ENCODE measurements at places on chromosomes 3 and 15.

DNA sequence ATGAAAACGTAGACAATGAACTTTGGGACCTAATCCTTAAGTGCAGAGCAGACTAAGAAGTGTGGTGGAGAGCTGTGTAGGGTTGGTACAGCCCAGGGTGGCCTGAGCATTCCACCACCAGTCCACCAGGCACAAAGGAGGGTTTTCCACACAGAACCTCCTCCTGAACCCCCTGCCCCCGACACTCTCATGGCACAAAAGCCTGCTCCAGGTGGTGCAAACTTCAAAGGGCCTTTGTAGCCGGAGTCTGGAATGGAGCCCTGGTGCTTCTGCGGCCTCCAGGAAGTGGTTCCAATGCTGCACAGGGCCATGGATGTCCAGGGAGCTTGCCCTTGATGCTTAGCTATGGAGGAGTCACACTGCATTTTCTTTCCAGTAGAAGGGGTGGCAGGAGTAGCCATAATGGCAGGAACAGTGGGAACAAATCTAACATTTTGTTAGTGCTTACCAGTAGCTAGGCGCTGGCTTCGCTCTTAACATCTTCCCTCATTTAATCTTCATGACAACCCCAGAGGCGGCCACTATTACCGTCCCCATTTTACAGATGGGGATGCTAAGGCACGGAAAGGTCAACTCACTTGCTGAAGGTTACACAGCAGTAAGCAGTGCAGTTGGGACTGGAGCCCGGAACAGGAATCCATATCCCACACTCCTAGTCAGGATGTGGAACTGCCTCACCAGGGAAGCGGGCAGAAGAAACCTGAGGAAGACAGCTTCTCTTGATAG lies 68.6 kb downstream of the LRIG1 start:
- DNase-seq = no peak

- no peak for DNase-seq
Observed at GRCh38 chr15:94351031-94351535, 119.7 kb downstream of the MCTP2 start.

GRCh38 chr3:49842843-49843517 lies 13.4 kb downstream of the TRAIP start:
- no peak for DNase-seq

DNA sequence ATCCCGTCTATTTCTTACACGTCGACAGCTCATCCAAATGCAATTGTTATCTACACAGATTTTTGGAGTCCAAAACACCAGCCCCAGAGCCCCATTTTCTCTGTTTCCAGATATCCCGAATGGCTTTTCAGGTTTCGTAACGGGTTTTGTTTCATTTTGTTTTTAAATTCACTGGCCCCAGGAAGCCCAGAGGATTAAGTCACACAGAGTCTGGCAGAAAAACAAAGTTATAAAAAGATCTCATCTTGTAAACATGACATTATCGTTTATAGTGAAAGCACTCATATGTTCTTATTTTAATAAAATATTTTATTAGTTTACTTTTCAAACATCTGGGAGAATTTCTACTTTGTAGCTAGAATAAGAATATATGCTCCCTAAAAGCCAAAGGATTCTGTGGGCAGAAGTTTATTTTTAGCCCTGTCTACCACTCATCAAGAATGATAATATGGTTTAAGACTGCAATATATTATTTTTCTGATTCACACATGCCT lies 149.3 kb upstream of the SLC2A2 start:
- no peak for DNase-seq

GRCh38 chr3:96986241-96986640 lies 171.8 kb downstream of the EPHA6 start:
- DNase-seq = no peak

DNA sequence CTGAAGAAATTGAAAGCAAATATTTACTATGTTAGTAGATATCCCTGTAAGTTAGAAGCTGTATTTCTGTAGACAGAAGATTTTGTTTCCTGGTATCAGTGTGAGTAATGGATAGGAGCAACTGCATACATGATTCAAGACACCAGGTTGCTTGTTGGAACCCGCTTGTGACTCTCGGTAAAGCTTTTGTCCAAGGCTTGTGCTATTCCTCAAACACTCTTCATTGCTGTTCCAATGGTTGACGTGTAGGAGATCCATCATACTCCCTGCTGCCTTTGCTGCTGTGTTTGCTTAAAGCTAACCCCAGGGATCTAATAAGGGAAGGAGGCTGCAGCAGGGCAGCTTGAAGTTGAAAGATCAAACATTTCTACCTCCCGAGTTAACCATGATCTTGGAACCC lies 160.1 kb downstream of the RSRC1 start:
- no peak for DNase-seq

DNA sequence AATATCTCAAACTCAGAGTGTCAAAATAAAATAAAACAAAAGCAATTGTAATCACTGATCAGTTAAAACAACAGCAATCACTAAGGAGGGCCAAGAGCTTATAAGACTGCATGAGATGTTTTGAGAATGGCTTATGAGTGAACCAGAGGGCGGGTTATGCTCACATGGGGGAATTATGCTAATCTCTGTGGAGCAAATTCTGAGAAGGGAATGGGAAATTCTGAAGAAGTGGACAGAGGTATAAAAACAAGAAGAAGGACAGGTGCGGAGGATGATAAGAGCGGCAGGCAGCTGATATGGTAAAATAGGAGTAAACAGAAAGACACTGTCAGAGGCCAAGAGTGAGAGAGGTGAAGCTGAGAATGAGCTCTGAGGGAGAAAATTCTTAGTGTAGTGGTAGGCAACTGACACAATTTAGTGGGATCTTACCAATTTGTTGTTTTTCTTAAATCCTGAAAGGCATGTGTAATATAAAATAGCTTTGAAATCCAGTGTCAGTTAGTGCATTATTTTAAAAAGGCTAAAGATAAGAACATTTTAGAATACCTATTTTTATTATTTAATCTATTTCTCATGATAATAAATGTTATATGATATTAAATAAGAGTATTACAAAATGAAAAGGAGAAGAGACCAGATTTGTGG lies 133.8 kb downstream of the SPATA16 start:
- no peak for DNase-seq

- DNase-seq = peak; percentile 56
Observed at GRCh38 chr3:14837878-14838258, 19.1 kb downstream of the FGD5 start.

DNA sequence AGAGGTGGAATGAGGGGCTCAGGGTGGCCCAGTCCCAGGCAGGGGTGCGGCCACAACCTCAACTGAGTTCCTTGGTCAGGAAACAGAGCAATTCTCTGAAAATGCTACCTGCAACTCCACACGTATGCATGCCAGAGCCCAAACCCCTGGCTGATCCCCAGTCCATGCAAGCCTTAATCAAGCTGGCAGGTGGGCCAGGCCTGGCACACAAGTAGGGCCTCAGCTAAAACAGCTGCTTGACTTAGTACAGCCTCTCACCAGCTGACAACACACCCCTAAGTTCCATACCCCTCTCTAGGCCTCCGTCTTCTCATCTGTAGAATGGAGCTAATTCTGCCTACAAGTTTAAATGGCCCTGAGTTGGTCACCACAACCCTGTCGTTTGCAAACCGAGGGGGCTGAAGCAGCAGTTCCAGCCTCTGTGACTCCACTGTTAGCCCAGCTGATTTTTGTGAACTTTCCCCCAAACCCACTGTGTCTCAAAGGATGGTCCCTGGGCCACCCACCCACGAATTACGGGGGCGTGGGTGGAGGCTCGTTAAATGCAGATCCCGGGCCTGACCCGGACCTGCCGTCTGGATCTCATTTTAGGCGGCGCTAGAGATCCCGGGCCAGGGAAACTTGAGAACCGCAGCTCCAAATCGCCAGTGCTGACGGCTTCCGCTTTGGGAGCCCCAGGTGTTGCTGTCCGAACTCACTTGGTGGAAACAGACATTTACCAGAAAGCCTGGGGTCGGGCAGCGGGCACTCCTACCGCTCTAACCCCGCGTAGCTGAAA lies 927 bp downstream of the CHDH start:
- DNase-seq = peak; percentile 75

- no peak for DNase-seq
Observed at GRCh38 chr3:40847551-40847992, 322.8 kb downstream of the ZNF621 start.

- DNase-seq = no peak
Observed at GRCh38 chr3:78871048-78871447, 896.8 kb downstream of the ROBO1 start.

GRCh38 chr15:39432026-39432425 lies 148.9 kb upstream of the THBS1 start:
- DNase-seq = no peak

GRCh38 chr3:73500321-73500720 lies 124.4 kb downstream of the PDZRN3 start:
- DNase-seq = no peak

DNA sequence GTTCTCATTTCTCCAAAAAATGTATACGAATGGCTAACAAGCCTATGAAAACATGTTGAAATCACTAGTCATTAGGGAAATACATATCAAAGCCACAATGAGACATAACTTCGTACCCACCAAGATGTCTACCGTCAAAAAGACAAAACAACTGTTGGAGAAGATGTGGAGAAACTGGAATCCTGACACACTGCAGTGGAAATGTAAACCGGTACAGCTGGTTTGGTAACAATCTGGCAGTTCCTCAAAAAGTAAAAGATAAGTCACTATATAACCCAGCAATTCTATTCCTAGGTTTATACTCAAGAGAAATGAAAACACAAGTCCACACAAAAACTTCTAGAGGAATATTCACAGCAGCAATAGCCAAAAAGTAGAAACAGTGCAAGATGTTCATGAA lies 7.0 kb downstream of the SCAPER start:
- DNase-seq = no peak

DNA sequence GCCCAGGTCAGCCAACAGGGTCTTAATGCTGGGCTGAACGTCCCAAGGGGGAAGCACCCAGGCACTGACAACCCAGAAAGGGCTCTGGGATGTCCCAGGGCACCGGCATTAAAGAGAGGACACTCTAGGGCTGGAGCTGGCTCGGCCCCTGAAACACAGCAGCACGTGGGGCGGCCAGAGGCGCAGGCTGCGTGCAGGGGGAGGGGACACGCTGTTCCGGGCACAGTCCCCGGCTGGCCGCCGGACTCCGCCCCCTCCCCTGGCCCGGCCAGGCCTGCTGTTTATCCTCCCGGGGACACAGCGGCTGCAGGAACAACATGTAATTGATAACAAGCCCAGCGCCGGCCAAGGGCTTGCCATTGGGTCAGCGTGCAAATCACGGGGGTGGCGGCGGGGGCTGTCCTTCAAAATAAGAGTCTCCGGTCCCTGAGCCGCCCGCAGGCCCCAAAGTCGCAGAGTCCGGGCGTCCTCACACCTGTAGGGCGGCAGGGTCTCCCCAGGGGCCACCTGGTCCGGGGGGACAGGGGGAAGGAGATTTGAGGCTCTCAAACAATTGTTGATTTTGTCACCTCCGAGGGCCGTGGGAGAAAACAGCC lies 1.3 kb downstream of the KLF15 start:
- DNase-seq = peak; percentile 99

DNA sequence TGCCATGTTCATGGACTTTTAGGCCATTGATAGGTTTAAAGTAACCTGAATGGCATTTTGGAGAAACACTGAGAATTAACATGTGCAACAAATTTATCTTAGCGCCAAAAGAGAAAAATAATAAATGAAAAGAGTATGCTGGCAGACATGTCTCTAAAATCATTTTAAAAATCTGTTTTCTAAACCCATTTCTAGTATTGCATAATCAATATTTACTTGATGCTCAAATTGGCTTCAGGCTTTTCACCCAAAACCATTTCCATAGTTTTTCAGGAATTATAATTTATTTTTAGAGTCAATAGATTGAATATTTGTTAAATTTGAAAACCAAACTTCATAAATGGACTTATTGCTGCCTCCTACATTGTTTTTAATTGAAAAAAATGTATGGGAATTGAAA lies 423.0 kb downstream of the PLOD2 start:
- DNase-seq = no peak
